ENCODE measurements at places on chromosomes 3 and 15.

- DNase-seq, result peak; percentile 26
These were observed 245.3 kb downstream of the DTWD1 start for GRCh38 chr15:49865925-49866757.

- DNase-seq, result no peak
These were observed 1.7 kb downstream of the ARPIN start for GRCh38 chr15:89910891-89911626.

DNA sequence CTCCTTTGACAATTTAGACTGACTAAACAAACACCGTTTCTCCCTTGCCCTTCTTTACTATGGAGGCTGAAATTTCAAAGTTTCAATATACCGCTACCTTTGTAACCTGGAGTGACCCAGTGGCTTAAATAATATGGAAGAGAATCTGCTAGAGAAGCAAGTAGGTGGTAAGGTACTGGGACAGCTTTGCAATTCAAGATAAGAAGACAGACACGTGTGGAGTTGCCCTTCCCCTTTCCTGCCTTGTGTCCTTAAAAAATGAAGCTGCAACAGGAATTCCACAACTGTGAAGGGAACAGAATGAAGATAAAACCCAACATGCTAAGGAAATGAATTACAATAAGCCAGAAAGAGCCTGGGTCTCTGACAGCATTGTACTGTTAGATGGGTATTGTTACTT lies 26.4 kb downstream of the CBLB start:
- DNase-seq, result no peak

- DNase-seq, result no peak
These were observed 269.2 kb upstream of the CNTN3 start for GRCh38 chr3:74883690-74884089.

- no peak for DNase-seq
These were observed 39.3 kb downstream of the CGNL1 start for GRCh38 chr15:57415602-57416001.

DNA sequence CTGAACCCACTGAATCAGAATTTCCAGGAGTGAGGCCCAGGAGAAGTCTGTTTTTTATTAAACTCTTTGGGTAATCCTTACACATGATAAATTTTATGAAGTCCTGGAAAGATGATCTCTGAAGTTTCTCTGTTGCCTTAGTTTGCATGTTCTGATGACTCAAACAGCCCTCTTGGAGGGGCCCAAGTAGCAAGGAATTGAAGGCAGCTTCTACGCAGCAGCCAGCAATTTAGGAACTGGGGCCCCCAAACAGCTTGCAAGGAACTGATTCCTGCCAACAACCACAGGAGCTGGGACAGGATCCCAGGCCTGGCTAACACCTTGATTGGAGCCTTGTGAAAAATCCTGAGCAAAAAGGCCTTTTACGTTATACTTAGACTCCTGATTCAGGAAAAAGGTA lies 5.4 kb upstream of the ACP3 start:
- DNase-seq, result no peak

DNA sequence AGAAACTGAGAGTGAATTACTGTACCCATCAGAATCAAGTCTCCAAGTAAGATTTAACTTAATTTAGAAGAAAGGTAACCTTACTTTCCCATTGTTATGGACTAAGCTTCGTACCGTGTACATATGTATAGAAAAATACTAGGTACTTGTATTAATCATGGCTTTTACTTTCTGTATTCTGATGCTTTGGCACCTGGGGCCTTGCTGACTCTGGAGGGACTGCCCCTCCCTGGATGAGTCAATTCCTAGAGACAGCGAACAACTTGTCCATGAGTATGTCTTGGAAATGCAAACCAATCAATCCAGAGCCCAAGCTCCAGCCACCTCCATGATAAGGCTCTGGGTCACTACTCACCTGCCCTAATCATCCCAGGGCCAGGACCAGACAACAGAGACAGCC lies 50.0 kb upstream of the DGKG start:
- DNase-seq, result no peak

DNA sequence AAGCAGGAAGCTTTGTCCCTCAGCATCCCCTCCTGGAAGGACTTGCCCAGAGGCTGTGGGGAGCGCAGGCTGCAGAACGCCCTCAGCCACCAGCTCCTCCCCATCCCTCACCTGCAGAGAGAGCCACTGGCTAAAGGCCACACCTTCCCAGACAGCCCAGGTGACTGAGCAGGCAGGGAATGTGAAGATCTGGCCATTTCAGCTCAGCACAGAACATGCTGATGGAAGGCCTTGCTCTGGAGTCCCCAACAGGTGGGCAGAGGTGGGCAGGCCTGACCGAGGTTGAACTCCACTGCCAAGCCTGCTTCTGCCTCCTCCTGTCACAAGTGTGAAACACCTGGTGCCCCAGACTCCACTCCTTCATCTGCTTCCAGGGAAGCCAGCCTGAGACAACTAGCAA lies 50.7 kb upstream of the SEC61A1 start:
- no peak for DNase-seq

DNA sequence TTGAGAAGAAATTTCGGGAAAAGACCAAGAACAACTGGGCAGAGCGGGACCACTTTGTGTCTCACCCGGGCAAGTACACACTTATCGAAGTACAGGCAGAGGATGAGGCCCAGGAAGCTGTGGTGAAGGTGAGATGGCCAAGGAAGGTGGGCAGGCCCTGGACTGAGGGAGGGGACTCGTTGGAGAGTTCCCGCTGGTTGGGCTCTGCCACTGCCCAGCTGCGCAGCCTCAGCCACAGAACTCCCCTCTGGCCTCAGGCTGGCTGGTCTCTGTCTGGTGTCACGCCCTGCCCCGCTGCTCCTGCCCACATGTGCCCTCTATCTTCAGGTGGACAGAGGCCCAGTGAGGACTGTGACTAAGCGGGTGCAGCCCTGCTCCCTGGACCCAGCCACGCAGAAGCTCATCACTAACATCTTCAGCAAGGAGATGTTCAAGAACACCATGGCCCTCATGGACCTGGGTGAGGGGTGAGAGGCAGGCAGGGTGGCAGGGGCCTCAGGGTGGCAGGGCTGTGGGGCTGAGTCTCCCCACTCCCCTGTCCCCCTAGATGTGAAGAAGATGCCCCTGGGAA lies 2.4 kb downstream of the PARP3 start:
- DNase-seq, result no peak

DNA sequence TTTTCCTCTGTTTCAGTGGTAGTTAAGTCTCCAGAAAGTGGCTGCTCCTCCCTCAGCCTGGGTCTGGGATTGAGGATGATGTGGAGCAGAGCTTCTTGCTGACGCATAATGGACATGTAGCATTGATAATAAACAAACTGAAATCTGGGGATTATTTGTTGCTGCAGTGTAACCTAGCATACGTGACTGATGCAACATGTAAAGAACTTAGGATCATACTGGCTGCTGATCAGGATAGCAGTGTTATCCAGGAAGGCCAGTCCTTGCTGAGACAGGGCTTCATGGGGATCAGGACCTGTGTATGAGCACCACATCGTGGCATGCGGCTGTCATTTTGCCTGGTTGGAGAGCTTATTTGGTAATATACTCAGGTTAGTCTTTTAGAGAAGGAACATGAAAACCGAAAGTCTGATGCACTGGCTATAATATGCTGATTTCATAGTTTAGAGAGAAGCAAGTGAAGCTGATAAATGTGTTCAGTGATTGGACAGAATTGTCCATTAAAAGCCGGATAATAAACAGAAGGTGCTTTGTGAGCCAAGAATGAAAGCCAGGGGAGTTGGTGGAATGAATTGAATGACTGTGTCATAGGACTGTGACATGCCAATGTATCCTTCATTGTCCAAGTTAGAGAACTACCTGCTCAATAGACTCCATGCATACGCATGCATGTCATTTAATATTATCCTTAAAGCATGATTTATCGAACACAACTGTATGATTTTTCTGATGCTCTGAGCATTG lies 4.1 kb downstream of the MINAR1 start:
- DNase-seq, result no peak

- no peak for DNase-seq
These were observed 28.6 kb upstream of the ST8SIA2 start for GRCh38 chr15:92365084-92365483.

DNA sequence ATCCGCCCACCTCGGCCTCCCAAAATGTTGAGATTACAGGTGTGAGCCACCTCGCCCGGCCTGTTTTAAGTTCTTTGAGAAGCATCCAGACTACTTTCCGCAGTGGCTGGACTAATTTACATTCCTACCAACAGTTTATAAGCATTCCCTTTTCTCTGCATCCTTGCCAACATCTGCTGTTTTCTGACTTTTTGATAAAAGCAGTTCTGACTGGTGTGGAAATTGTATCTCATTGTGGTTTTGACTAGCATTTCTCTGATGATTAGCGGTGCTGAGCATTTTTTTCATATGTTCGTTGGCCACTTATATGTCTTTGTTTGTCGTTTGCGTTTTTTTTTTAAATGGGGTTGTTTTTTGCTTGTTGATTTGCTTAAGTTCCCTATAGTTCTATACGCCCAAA lies 208.4 kb upstream of the DPPA4 start:
- DNase-seq, result no peak

GRCh38 chr15:100167884-100168375 lies 173.8 kb downstream of the ADAMTS17 start:
- no peak for DNase-seq

- no peak for DNase-seq
These were observed 399.7 kb upstream of the ONECUT1 start for GRCh38 chr15:53189860-53190259.

GRCh38 chr3:160331127-160331937 lies 67.7 kb downstream of the IFT80 start:
- DNase-seq, result peak; percentile 61

DNA sequence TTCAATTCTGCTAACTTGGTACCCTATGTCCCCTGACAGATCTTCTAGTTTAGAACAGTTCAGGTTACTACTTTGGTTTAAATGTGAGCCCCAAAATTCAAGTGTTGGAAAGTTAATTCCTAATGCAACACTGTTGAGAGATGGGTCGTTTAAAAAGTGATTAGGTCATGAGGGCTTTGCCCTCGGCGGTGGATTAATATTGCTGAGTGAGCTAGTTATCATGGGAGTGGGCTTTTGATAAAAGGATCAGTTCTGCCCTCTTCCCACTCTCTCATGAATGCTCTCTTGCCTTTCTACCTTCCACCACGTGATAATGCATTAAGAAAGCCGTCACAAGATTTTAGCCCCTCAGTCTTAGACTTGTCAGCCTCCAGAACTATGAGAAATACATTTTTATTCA lies 72.1 kb downstream of the BTLA start:
- DNase-seq, result no peak

DNA sequence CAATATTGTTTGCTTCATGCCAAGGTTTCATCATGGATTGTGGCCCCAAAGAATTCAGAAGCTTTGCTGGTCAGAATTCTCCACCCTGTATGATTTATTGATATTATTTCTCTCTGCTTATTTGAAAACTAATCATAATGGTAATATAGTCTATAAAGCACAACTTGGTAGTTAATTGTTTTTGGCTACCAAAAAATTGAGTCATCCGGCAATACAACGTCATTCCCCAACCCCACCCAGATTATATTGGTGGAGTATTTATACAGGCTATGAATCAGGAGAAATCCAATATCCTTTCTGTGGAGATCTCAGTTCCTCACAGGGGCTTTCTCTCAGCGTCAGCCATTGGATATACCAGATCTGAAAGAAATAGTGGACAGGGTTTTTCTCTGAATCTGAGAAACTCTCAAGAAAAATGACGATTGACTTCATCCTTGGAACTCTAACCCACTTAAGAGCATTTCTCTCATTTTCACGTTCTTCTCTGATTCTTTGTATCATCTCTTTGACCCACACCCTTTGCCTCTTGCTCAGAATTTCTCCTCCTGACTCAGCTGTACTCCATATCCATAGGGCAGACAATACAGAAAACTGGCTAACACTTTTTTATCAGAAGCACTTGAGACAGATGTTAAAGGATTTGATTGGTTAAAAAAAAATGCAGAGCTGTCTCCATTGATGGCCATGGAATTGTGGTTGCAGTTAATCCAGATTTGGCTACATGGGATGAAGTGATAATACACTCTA lies 1055.8 kb upstream of the CADM2 start:
- no peak for DNase-seq

Measured in LoVo (cell line).